HuH-7 (cell line): ENCODE measurements at places on chromosomes 2 and 18.

DNA sequence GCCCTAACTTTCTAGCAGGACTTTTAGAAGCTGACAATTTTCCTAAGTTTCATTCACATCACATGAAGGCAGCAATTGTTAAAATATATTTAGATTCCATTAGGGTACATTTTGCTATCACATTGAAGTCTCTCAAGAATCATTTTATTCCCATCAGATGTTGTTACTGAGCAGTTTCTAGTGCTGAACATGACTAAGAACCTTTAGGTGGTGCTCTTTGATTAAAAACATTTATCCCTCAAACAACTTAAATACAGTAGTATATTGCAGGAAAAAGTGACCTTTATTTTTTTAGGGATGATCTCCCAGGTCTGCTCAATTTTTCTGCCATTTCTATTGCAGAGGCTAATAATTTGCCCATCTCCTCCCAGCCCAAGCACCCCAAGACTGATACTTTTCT lies 22.9 kb upstream of the NARS1 start:
- no peak for DNase-seq

GRCh38 chr18:32346671-32347070 lies 124.0 kb downstream of the GAREM1 start:
- no peak for DNase-seq

DNA sequence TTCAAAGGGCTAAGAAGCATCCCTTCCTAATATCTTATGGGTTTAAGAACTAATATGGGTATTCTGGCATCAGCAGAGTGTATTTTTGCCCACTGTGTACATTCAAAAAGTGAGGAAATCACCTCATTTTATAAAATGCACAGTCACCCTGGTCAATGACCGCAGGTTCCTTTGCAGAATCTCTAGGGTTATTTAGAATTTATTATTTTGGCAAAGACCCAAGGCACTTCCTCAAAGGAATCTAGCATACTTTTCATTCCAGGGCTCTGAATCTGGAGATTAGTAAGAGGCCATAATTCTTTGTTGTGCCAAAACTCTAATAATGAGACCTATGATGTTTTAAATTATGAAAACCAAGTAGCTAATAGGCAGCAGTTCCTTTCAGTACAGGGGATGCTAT lies 27.2 kb upstream of the CDH2 start:
- no peak for DNase-seq

GRCh38 chr2:88542668-88543067 lies 84.6 kb downstream of the EIF2AK3 start:
- no peak for DNase-seq

- peak; percentile 9 for DNase-seq
Observed at GRCh38 chr2:210577263-210578071, 21.1 kb downstream of the CPS1 start.
